ENCODE measurements at places on chromosomes 1 and 21. TPM values are rescaled to one million over a fixed set of nuclear protein-coding genes. Genes with fewer than 3 reads are reported as not detected.

DNA sequence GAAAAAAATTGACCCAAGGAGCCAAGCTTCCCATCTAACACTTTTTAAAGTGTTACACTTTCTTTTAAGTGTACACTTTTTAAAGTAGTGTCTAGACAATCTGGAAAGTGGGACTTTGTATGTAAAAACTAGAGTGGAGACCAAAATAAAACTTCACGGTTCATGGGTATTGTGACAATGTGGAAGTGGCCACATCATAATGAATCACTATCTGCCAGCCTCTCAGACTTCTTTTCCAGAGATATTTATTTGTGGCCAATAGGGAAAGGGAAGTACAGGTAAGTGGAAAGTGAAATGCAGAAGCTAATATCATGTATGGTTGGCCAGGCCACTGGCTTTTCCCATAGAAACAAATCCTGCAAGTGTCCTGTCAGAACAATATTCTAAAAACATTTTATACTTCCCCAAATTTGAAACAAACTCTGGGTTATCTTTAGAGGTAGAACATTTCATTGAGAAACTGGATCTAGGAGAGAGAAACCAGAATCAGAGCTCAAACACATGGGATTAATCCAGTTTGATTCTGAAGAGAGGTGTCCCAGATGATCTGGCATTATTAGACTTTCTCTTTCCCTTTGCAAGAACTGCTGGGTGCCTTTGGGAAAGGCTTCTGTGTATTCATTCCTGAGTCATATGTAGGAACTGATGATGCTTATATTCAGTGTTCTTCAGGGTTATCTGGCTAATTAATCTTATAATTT is 2.0 kb downstream of the TNFSF18 start:
- no peak for DNase-seq

- DNase-seq: no peak
Measured at GRCh38 chr1:3646596-3646995, 3.3 kb downstream of the WRAP73 start.

TEDDM1 gene
- total RNA-seq: not detected

COA6 gene
- 28.0 TPM for total RNA-seq

All from mesenteric fat pad (tissue), 1 donor.